ENCODE measurements at places on chromosomes 12 and 14. TPM values are rescaled to one million over a fixed set of nuclear protein-coding genes. Genes with fewer than 3 reads are reported as not detected.

DNA sequence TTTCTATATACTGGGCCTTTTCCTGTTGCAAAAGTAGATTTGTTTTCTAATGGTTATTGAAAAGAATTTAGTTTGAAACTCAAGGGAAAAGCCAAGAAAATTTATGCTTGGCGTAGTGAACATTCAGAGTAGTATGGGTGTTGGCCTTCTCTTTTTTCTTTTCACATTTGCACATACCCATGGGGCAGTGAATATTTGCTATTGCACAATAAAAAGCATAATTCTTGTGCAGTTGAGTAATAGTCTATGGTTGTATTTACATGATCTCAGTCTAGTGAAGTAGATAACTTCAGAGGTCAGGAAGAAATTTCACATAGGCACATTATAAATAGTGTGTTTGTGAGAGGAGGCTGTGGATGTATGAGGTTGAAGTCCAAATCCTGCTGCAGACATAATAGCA is 158.1 kb downstream of the FLRT2 start:
- no peak for DNase-seq

DNA sequence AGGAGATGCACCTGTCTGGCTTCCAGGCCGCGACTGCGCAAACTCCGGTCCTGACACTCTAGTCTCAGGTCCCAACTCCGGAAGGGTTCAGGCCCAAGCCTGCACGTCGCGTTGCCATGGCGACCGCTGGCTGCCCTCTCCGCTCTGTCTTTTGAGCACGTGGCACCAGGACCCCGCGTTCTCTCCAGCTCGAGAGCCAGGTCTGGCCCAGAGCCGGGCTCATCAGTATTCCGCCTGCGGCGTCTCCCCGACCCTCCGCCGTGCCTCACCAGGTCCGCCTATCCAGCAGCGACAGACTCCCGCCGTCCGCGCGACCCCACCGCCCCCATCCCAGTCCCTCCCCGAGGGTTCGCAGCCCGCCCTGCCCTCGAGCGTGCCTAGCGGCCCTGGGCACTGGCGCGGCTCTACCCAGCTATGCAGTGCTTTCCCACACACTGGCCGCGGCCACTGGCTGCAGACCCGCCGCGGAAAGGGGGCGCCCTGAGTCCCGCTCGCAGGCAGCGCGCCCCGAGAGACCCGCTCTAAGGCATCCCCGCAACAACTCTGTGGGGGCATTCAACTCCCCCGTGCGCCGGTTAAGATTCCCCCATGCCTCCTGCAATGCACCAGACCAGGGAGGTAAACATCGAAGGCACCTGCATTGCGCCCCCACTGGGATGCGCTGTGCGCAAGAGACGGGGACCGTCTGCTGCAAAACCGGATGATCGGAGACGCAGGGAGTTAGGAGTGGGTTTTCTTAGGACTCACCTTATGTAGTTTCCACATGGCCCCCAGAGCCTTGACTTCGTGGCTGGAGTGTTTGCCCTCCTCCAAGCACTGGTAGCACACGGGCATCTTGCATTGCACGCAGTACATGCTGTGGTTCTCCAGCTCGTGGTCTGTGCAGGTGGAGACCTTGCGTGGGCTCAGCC is 1.3 kb downstream of the TRIM9 start:
- peak; percentile 49 for DNase-seq

GRCh38 chr14:32986791-32987540 is 48.3 kb downstream of the NPAS3 start:
- DNase-seq: no peak

- no peak for DNase-seq
These were observed 7.3 kb upstream of the KIF26A start for GRCh38 chr14:104130974-104131651.

DNA sequence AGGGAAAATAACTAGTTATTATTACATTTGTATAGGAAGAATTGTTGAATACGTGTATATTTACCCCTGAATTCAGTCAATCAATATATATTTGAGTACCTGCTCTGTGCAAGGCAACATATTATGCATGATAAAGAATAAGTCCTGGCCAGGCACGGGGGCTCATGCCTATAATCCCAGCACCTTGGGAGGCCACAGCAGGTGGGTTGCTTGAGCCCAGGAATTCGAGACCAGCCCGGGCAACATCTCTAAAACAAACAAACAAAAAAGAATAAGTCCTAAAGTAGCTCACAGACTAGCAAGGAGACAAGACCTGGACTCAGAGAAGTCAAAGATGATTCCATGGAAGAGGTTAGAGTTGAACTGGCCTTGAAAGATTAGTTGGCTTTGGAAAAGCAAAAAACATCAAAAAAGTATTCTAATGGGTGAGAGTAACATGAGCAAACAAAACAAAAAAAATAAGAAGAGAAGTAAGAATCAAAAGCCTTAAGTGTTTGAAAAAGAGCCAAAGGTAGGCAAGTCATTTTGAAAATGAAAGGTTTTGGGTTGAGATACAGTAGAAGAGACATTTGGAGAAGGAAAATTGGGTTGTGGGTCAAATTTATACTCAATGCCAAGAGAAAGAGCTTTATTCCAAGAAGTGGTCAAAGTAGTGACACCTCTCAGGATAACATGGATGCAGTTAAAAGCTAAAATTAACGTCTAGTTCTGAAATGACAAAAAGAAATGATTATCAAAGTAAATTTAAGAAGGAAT is 115.2 kb upstream of the BCAT1 start:
- DNase-seq: no peak

The PDE3A gene
- total RNA-seq: 6.5 TPM

DNA sequence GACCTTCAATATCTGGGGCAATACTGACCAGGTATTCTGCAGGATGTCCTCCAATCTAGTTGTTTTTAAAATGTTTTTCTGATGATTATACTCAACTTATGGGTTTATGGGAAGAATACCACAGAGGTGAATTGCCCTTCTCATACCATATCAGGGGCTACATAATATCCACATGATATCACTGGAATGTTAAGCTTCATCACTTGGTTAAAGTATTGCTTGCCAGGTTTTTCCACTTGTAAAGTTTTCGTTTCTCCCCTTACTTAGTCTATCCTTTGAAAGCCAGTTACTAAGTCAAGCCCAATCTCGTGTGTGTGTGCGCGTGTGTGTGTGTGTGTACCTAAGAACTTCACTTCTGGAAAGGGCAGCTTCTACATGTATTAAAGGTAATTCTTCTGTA is 980.9 kb upstream of the FBXO33 start:
- DNase-seq: no peak

DNA sequence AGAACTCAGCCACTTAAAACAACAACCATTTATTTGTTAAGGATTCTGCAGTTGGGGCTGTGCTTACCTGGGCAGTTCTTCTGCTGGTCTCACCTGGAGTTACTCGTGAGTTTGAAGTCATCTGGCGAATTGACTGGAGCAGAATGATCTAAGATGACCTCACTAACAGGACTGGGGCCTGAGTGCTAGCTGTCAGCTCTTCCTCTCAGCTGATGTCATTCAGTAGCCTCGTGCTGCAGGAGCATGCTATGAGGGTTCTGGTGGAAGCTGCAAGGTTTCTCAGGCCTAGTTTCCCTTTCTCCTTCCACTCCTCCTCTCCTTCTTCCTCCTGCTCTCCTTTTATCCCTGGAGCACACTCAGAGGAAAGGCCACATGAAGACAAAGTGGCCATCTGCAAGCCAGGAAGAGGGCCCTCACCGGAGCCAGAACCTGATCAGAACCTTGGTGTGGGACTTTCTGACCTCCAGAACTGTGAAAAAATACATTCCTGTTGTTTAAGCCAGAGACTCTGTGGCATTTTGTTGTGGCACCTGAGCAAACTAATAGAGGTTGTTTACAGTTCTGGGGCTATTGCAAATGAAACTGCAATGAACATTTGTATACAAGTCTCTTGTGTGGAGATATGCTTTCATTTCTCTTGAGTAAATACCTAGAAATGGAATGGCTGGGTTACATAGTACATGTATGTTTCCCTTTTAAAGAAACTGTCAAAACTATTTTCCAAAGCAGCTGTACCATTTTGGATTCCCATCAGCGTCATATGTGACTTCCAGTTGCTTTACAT is 21.9 kb upstream of the MAP3K9 start:
- no peak for DNase-seq

DNA sequence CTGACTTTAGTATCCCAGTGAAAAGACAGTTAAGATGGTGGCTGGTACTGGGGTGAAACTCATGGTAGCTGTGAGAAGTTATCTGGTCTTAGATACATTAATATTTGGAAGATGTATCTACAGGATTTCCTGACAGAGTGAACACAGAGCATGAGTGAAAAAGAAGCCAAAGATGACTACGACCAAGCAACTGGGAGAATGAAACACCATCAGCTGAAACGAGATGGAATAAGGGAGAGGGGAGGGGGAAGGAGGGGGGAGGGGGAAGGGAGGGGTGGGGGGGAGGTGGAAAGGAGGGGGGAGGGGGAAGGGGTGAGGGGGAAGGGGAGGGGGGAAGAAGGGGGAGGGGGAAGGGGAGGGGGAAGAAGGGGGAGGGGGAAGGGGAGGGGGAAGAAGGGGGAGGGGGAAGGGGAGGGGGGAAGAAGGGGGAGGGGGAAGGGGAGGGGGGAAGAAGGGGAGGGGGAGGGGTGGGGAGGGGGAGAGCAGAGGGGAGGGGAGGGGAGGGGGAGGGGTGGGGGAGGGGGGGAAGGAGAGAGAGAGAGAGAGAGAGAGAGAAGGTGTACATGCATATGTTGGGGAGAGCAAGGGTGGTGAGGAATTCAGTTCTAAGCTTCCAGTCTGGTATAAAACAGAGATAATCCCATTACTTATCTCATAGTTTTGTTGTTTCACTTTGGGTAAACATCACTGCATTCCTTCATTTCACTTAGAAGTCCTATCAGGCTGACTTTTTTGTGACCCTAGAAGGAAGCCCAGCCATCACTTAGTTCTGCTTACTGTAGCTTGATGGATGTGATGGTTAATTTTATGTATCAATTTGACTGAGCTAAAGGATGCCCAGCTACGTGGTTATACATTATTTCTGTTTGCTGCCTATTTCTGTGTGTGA is 73.9 kb downstream of the SPPL3 start:
- no peak for DNase-seq

DNA sequence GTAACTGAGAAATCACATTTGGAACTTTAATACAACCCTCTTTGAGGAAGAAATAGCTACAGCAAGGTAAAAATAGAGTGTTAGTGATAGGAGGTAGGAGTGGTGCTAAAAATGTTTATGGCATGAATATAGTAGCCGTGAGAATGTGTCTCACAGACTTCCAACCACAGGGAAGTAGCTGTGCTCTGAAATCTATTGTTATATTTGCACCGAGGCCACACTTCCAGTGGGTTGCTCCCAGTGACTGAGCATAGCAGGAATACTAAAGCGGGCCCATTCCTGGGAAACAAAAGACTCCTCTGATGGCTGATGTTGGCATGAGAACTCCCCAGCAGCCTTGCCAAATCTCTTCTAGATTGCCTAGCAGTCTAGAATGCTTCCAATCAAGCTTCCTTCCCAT is 174.1 kb upstream of the PLXNC1 start:
- no peak for DNase-seq

DNA sequence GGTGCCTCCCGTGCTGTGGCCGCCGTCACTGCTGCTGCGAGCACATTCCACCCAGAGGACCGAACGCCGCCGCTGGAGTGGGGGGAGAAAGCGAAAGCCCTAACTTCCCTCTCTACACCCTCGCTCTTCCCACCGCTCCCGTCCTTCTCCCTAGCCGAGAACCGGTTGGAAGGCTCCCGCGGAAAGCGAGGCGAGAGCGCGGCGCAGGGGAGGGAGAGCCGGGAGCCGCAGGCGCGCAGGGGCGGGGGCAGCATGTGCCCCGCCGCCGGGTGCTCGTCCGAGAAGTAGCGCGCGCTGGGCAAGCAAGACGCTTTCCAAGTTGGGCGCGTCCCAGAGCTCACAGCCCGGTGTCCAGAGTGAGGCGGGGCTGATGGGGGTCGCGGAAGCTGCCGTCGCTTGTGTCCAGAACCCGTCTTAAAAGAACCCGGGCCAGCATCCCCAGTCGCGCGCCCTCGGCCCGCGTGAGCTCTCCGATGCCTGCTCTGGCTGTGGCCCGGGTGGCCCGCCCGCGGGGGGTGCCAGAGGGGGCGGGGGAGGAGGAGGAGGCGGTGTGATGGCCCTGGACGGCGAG is at the start of gene TRHDE:
Gene TRHDE, plus strand, starts transcription at position 280 of the 571 bp plus-strand sequence. Its CDS starts 274 bp downstream, at position 554.
- DNase-seq: no peak

- no peak for DNase-seq
These were observed 23.6 kb upstream of the TMEM260 start for GRCh38 chr14:56555921-56556570.

The C3AR1 gene
- total RNA-seq: 4.6 TPM

The RNASE7 gene
- 0.94 TPM for total RNA-seq

DNA sequence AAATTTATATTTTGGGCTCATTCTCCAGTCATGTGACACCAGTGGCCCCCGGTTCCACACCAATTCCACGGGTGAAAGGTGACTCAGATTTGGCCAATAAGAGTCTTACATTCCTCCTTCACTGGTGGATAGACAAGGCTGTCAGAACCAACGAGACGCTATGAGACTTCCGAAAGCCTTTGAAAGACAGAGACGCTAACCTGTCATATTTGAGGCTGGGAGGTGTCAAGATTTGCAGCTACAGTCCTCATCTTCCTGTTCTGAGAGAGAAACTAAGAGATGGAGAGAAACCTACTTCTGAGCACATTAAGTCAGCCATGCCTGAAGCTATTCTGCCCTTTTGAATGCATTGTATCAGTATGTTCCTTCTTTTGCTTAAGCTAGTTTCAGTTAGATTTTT is 171.2 kb downstream of the FLRT2 start:
- DNase-seq: no peak

The KCNMB4 gene
- 0.44 TPM for total RNA-seq

DNA sequence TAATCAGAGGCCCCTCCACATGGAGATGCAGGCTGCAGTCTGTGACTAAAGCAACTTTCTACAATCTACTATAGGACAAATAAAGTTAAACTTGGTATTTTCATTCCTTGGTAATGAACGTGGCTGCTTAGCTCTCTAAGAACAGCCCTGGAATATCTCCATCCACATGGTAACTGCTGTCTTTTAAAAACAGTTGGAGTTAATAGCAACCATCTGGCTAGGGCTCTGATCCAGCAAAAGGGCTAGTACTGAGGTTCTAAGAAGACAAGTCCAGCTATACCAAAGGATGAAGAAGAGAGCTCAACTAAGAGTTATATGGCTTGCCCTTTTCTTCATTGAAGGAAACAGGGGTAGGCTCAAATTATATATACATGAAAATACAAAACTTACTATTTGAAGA is 920.1 kb downstream of the FLRT2 start:
- no peak for DNase-seq

- peak; percentile 72 for DNase-seq
These were observed 200.7 kb downstream of the SLC2A13 start for GRCh38 chr12:39905152-39905551.

The OR10AD1 gene
- not detected for total RNA-seq

DNA sequence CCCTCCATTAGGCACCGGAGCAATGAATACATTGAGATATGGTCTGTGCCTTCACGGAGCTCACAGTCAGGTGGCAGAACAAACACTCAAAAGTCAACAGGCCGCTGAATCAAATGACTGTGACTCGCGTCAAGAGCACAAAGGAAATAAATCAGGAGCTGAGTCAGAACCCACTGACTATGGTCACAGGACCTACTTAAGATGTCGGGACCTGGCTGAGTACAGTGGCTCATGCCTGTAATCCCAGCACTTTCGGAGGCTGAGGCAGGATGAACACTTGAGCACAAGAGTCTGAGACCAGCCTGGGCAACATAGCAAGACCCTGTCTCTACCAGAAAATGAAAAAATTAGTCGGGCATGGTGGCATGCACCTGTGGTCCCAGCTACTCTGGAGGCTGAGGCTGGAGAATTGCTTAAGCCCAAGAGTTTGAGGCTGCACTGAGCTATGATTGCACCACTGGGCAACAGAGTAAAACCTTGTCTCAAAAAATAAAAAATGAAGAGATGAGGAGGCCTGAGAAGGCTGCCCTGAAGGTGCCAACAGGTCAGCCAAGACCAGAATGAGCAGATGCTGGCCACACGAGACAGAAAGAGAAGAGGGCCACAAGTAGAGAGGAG is 19.9 kb downstream of the TMEM233 start:
- no peak for DNase-seq

The SRRM4 gene
- total RNA-seq: not detected

GRCh38 chr12:109617491-109617890 is 43.9 kb downstream of the MVK start:
- no peak for DNase-seq
